ENCODE measurements at places on chromosomes 12 and 14. TPM values are rescaled to one million over a fixed set of nuclear protein-coding genes. Genes with fewer than 3 reads are reported as not detected.

Gene TAS2R8
- not detected for total RNA-seq

GRCh38 chr14:58750321-58751269 is 112.8 kb downstream of the DACT1 start:
- DNase-seq, result no peak

DNA sequence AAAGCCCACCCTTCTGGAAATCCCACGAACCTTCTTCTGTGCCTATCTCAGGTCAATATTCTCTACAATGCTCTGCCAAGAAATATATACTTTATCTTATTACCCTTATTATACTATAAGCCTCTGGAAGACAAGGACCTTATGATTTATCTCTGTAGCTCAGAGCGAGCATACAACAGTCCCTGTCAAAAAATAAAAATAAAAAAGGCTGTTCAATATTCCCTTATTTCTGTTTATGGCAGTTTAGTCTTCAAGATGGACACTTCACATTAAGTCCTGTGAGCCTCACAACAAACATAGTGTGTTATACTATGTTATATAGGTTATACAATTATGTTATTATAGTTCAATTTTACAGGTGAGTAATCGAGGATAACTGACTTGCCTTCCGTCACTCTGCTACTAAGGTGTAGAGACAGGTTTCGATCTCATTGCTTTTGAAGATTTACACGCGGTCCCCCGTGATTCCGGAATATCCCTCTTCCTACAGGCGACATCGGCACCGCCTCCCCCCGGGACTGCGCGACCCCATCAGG is 562 bp downstream of the EAPP start:
- DNase-seq, result no peak

DNA sequence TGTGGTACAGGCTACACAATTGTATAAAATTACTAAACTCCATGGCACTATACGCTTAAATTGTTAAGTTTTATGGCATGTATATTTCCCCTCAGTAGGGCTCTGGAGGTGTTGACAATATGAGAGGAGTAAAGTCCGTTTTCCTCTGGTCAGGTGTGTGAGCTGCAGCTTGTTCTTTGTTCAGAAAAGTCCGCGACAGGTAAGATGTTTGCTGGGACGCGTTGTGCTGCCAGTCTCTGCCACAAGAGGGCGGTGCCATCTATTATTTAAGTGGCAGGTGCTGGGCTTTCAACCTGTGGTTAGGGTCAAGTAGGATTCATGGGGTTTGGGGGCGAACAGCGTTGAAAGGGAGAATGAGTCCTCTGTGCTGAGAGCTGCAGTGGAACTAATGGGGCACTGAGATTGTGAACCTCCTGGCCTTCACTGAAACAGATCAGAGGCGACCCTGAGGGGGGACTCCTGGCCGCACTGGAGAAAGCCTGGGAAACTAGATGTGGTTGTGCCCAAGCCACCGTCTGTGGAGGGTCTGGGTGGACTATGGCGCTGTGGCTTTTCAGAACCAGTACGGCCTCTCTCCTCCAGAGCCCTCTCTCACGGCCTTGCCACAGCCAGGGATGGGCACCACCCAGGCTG is 179.0 kb downstream of the SLC15A4 start:
- DNase-seq, result no peak

- DNase-seq, result peak; percentile 82
Measured at GRCh38 chr12:52041695-52042123, 9.5 kb upstream of the NR4A1 start.

Measured in posterior vena cava (tissue), 2 donors.